ENCODE measurements at places on chromosomes 13 and 19. TPM values are rescaled to one million over a fixed set of nuclear protein-coding genes. Genes with fewer than 3 reads are reported as not detected.

- DNase-seq = no peak
These were observed 365.5 kb downstream of the SLITRK1 start for GRCh38 chr13:83516781-83517180.

DNA sequence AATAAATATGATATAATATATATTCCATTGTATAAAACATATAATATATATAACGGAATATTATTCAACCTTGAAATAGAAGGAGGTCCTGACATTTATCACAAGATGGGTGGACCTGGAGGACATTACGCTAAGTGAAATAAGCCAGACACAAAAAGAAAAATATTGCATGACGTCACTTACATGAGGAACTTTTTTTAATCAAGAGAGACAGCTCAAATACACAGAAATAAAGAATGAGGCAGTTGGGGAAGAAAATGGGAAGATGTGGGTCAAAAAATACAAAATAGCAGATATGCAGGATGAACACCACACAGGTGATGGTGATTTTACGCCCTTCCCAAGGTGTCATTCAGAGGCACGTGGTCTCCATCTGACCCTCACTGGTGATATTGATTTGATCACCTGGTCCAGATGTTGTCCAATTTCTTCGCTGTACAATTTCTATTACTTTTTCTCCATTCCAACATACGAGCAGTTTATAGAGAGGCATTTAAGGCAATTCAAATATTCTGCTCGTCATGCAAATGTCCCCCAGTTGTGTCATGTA is 513 bp upstream of the ZNF317 start:
- DNase-seq = no peak

GRCh38 chr13:96900986-96901385 is 93.3 kb downstream of the OXGR1 start:
- no peak for DNase-seq

GRCh38 chr13:41054919-41055619 is 6.2 kb upstream of the WBP4 start:
- DNase-seq = no peak

- DNase-seq = no peak
These were observed 24.6 kb upstream of the F7 start for GRCh38 chr13:113080901-113081521.

GRCh38 chr19:10858204-10858828 is 10.1 kb downstream of the C19orf38 start:
- no peak for DNase-seq

DNA sequence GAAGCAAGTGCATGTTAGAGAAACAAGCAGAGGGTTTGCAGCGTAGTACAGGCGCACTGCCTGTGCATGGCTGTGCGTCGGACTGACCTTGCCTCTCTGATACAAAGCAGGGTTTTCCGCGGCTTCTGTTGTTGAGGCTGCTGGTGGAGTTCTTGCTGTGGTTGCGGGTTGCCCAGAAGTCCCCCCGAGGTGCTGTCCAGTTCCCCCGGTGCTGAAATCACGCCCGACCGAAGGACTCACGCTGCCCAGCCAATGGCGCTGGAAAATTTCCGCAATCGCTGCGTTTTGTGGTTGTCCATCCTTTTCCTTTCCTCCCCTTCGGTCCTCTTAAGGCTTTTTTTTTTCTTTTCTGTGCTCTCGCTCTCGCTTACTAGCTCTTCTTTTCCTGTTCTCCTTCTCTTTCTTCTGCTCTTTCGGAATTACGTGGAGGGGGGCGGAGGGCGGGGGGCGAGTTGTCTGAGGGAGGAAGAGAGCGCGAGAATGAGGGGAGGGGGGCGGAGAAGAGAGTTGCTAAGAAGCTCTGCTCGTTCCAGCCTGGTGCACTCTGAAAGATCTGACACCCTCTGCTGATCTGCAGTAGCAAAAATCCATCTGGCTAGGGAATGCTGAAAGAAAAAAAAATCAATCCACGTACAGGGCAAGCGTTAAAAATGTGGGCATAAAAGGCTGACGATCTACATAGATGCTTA is at the start of gene SLITRK1:
SLITRK1 (minus strand) TSS at position 558 of the 689 bp plus-strand sequence. CDS start 967 bp downstream, outside the sequence.
- peak; percentile 87 for DNase-seq

ZNF793 gene
- total RNA-seq = 5.3 TPM

DOCK6 gene
- total RNA-seq = 129 TPM

COL5A3 gene
- 15.1 TPM for total RNA-seq

ZNF546 gene
- 4.2 TPM for total RNA-seq

LIG4 gene
- total RNA-seq = 8.6 TPM

All from lung (tissue), 17 donors.